Activated CD8-positive, alpha-beta T cell treated with anti-CD3 and anti-CD28 coated beads, Interleukin-2, amount 10 ng/mL, durations not matched to agents 7 days and 5 days (primary cell): ENCODE measurements at places on chromosomes 11 and 22.

DNA sequence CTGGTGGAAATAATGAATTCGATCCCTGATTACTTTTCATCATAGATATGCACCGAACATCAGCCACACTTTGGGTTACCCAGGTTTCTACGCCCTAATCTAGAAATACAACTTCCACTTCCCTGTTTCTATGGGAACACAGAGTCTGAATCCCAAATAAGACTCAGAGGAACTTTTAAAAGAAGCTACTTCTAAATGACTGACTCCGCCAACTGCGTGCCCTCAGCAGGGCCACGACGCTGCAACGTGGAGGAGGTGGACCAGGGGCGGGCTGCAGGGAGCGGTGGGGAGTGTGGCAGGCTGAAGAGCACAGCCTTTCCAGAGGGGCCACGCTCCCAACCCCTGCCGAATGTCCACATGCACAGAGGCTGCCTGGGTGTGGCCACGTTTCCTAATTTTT is 304.0 kb downstream of the SHANK2 start:
- DNase-seq, result no peak

- DNase-seq, result no peak
These were observed 26.2 kb downstream of the MPPED1 start for GRCh38 chr22:43437871-43438475.

- DNase-seq, result no peak
These were observed 14.5 kb upstream of the APLNR start for GRCh38 chr11:57251491-57252104.

DNA sequence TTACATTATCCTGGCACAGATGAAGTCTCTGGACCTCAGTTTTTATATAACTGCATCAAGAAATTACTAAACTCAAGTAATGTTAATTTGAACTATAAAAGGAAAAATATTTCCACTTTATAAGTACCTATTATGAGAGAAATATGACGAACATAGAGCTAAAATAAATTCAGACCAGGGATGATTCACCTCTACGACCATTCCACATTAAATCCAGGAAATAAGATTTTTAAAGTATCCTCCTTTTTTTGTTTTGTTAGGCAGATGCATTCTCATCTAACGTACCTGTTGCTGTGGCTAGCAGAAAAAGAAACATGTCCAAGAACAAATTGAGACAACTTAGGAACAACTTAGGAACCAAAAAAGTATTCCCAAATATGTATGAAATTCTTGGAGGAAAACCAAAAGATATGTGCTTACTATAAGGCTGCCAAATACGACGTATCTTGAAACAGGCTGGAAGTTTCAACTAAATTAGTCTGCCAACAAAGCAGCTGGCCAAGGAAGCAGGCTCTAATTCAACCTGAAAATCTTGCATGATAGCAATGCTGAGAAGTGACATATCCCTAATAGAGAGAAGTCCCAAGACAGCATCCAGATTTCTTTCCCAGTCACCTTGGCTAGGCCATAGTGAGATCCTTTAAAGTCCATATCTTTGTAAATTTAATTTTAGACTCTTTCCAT is 15.7 kb downstream of the SPTY2D1 start:
- DNase-seq, result no peak

- no peak for DNase-seq
These were observed 4.3 kb downstream of the SMARCB1 start for GRCh38 chr22:23790819-23791737.

DNA sequence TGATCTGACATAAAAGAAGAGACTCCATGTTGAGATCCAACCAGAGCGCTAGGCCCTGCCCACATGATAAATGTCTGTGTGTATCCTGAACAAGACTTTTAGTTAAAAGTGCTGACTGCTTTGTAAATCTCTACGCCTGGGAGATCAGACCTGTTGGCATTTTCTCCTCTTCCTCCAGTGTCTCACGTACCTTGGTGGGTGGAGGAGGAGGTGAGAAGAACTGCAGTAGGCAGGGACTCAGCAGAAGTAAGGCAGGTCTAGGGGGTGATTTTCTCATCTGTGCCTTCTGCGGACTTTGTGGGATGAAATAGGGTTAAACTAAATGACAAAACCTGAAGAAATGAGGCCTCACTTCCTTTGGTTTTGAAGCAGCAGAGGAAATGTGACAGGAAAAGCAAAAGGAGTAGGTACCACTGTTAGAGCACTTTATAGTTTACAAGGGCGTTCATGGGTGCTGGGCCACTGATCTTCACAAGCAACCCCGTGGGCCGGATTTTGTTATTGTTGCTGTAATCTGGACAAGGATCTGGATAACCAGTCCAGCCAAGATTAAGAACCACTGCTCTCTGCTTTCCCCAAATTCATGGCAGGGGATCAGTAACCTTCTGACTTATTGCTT is 36.7 kb upstream of the PLET1 start:
- DNase-seq, result peak; percentile 49

GRCh38 chr11:61541598-61541997 is 33.0 kb downstream of the LRRC10B start:
- no peak for DNase-seq

- DNase-seq, result no peak
These were observed 86.4 kb downstream of the GDPD4 start for GRCh38 chr11:77215106-77215505.

DNA sequence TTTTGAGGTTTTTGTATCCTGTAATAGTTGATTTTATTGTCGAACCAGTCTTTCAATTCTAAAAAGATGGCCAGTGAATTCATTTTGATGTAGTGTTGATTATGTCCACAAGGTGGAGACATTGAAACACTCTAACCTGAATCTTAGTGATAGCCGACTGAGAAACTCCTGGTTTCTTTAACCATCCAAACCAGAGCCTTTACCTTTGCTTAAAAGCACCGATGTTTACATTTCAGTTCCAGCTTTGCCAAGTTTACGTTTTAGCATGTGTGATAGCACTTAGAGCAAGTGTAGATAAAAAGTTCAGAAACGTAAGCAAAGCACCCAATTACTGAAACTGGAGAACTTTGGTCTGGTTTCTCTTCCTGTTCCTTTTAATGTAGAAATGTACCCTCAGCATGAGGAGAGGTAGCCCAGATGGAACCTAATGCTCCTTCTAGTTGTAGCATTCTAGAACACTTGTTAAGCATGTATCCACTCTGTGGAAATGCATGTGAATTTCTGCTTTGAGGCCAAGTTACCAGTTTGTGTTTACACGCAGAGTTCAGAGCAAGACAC is 208.6 kb downstream of the DBX1 start:
- peak; percentile 22 for DNase-seq

- no peak for DNase-seq
These were observed 82.2 kb upstream of the SUSD2 start for GRCh38 chr22:24099071-24099470.

DNA sequence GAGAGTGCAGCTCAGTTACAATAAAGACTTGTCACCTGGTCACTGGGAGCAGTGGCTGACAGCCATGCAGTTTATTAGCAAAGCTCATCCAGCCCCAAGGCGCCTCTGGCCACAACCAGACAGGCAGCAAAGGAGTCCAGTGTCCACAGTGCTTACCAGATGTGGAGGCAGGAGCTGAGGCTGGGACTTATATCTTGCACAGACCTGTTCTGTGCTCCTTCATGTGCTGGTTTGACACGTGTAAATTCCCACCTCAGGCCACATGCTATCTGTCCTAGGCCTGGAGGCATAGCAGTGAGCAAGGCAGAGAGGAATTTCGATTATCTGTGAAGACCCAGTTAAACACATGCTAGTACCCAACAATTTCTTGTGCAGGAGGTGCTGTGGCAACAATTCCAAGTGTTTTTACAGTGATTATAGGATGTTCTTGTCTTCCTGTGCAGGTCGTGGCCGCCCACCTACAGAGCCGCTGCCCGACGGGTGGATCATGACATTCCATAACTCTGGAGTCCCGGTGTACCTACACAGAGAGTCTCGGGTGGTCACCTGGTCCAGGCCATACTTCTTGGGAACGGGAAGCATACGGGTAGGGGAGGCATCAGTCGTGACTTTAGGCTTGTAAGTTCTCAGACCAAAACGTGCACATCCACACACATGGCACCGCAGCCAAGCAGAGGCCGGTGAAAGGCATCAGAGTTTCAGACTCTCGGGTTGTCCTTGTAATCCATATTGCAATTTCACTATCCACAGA is 9.4 kb downstream of the DGCR8 start:
- no peak for DNase-seq

DNA sequence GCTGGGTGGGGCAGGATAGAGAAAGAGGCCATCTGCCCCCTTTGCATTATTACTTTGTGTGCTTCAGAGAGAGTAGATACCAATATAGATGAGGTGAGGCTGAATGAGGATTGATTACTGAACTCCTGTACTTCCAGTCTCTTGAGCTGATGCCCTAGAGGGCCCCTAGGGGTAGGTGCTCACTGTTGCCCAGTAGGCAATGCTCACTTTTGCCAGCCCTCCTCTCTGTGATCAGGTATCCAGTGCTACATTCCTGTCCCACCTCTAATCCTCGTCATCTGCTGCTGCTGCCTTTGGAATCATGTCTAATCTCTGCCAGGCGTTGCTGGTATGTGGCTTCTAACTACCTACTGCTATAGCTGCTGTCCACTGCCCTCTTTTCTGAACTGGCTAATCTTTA is 57.2 kb downstream of the CCDC83 start:
- DNase-seq, result no peak

- no peak for DNase-seq
These were observed 52.8 kb upstream of the YWHAH start for GRCh38 chr22:31891366-31892079.

GRCh38 chr11:7219491-7219890 is 32.2 kb upstream of the SYT9 start:
- no peak for DNase-seq

DNA sequence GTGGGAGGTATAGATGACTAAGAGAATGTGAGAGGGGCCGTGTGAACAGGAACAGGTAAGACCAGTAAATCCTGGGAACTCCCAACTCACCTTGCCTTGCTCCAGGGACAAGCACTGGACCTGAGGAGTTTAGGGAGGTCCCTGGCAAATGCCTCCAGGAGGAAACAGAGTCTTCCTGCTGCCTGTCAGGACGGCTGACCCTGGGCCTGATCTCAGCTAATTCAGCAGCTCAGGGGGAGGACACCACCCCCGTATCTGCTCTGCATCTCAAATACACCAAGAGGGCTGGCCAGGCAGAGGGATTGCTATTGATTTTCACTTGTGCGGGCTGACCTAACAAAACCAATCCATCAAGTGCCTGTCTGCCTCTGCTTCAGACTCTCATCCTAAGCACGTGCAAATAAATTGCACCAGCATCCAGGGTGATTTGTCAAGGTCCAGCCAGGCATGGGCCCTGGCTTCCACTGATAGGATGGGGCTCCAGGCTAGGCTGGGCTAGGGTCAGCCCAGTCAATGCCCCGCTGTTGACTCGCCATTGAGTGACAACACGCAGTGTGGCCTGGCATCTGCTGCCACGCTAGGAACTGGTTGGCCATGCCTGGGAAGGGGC is 20.3 kb downstream of the UQCR10 start:
- DNase-seq, result no peak

GRCh38 chr11:118010738-118011461 is 24.7 kb downstream of the IL10RA start:
- DNase-seq, result no peak

DNA sequence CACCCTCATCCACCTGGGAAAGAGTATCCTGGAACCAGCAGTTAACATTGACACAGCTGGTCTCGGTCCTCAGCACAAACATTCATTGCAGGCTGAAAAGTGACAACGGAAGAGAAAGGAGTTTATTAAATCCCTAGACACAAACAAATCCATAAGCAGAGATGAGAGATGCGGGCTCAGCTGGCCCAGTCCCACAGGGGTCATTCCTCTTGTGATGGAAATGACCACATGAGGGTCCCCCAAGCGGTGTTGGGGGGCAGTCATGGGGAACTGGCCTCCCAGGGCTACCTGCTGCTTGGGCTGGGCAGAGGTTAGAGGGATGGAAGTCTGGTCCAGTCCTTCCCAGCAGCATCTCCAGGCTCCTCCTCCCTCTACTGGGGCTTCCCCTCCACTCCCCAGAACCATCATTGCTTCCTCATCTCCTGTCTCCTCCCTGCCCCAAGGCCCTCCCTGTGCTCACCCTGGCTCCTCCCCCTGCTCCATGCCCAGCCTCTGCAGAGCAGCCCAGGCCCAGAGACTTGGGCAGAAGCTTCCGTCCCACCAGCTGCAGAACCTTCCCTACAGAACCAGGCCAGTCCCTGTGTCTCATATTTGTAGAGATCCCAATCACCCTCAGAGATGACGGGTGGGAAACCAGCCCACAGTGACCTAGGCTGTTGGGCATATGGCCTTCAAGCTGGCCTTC is 5.4 kb upstream of the IGLL5 start:
- no peak for DNase-seq

DNA sequence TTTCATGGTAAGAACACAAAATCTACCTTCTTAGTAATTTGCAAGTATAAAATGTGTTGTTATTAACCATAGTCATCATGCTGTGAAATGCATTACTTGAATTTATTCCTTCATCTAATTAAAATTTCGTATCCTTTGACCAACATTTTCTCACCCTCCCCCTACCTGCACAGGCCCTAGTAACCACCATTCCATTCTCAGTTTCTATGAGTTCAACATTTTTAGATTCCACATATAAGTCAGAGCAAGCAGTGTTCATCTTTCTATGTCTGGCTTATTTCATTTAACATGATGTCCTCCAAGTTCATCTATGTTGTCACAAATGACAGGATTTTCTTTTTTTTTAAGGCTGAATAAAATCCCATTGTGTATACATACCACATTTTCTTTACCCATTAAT is 43.5 kb upstream of the CCDC179 start:
- DNase-seq, result no peak

GRCh38 chr22:50236731-50237409 is 8.0 kb downstream of the TUBGCP6 start:
- DNase-seq, result no peak

- no peak for DNase-seq
These were observed 62.2 kb upstream of the TENM4 start for GRCh38 chr11:79503028-79503427.

DNA sequence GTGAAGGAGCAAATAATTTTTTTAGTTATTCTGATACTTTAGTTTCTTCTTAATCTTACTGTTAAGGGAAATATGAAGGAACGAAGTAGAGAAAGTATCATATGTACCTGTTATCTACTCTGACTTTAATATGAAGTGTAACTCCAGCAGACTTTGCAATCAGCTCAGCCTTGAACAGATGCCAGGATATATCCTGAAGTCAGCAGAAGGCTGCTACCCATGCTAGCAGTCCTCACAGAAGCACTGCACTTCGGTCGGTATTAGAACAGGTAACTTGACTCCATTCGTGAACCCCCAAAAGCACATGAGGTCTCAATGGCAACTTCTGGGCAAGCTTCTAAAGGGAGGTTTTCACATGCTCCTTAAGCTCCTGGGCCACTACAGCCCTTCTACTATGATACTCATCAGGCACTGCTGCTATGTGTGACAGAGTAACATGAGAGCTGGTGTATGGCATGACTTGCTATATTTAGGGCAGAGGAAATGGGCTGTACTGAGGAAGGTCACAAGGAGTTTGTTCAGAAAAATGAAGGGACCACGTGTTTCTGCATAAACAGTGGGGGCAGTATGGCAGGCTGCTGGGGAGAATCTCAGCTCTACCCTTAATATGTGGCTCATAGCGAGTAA is 344.1 kb downstream of the SOX6 start:
- no peak for DNase-seq

GRCh38 chr11:112096194-112096593 is 9.5 kb downstream of the SDHD start:
- DNase-seq, result no peak
